COR-L47 (cell line): ENCODE measurements at places on chromosomes 12 and 14.

- no peak for DNase-seq
These were observed 6.3 kb downstream of the MGAT4C start for GRCh38 chr12:86249851-86250250.

DNA sequence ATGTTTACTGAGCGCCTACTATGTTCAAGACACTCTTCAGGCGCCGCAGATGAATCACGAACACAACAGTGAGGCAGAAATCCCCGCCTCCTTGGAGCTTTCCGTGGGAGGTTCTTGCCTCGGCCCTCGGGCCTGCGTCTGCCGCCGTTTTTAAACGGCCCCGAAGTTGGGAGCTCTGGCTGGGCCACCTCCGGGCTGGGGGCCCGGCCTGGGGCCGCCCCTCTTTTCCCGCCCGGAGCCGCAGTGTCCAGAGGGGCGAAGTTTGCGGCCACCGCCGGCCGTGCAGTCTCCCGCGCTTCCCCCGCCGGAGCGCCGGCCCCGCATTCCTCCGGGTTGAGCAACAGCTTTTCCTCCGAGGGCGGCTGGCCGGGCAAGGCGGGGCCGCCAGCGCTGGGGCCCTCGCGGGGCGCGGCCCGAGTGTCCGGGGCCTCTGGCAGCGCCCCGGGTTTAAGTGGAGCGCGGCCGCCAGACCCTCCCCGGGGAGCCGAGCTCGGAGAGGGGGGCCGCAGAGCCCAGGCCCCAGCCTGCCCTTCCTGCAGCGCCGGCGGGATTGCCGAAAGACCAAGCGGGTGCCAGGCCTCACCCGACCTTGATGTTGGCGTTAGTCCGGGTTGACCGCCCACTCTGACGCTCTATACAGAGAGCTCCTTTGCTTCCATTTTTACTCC lies 18.7 kb upstream of the CTDSP2 start:
- no peak for DNase-seq

GRCh38 chr12:130136509-130137039 lies 25.7 kb upstream of the FZD10 start:
- no peak for DNase-seq

DNA sequence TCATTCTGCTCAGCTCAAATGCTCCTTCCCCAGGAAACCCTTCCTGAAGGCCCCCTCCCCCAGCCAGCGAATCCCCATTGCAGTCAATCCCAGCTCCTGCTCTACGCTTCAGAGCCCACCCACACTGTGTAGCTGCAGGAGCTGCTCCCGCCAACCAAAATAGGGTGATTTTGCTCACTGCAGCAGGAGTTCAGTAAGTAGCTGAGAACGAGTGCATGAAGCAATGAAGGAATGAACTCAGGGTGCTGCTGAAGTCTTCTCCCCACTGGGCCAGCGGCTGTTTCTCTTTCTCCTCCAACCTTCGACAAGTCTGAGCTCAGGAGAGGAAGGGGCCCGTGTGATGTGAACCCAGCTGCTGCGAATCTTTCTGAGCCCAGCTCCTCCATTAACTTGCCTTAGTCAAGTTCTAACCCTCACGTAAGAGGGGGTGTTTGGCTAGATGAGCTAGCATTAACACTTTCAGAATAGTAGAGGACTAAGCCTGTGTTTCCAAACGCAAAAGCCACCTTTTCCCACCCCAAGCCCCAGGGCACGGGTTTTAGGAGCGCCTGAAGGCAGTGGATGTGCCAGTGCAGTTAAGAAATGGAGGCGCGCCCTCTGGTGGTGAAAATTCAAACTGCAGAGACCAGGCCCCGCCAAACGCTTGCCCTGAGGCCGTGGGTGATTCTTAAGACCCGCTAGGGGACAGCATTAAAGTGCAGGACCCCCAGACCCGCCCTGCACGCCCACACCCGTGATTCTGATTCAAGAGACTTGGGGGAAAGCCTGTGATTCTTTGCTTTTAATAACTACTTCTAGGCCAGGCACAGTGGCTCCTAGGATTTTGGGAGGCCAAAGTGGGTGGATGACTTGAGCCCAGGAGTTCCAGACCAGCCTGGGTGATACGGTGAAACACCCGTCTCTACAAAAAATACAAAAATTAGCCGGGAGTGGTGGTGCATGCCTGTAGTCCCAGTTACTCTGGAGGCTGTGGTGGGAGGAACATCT lies 11.9 kb upstream of the SERPINA4 start:
- DNase-seq, result peak; percentile 55
